ENCODE measurements at places on chromosomes 4 and X. TPM values are rescaled to one million over a fixed set of nuclear protein-coding genes. Genes with fewer than 3 reads are reported as not detected.

The AMER1 gene
- 1.8 TPM for total RNA-seq

The DDIT4L gene
- total RNA-seq, result not detected

The MAGEA8 gene
- not detected for total RNA-seq

The ZFP42 gene
- not detected for total RNA-seq

The F8A3 gene
- 11.5 TPM for total RNA-seq

The HTN1 gene
- total RNA-seq, result not detected

The HTR2C gene
- not detected for total RNA-seq

The UGT2A3 gene
- not detected for total RNA-seq

The ASB9 gene
- total RNA-seq, result 4.2 TPM

The CTAG1A gene
- total RNA-seq, result not detected

The FAM149A gene
- 1.6 TPM for total RNA-seq

GRCh38 chr4:7398788-7399439 lies 35.8 kb downstream of the PSAPL1 start:
- DNase-seq, result no peak

DNA sequence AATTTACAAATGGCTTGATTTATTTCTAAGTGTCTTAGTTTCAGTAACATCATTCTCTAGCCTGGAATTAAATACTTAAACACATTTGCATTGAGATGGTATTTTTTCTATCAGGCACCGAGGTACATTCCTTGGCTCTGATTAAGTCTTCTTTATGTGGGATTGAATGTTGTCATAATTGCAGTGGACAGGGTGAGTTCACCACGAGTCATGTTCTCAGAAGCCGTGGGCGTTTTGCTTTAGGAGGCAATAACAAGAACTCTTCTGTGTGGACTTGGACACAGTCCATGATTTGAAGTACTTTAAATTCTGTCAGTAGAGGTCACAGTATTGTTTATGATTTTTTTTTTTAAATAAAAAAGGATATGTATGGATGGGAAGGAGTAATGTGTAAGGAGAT lies 57.1 kb upstream of the EFHC2 start:
- peak; percentile 85 for DNase-seq

DNA sequence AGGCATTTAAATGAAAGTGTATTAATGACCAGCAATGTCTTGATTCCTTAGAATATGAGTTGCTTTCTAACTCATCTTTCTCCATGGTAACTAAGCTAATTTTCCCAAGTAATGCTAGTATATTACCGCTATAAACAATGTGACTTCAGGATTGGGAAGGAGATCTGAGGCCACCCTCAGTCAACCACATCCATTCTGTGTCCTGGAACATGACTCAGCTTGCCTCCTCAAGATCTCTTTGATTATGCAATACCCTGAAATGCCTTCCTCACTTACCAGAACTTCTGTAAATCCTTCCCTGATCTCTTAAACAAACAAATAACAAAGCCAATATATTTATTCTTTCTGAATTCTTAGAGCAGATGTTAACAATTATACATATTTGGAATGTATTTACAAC lies 1495.5 kb downstream of the PCDH18 start:
- peak; percentile 62 for DNase-seq

DNA sequence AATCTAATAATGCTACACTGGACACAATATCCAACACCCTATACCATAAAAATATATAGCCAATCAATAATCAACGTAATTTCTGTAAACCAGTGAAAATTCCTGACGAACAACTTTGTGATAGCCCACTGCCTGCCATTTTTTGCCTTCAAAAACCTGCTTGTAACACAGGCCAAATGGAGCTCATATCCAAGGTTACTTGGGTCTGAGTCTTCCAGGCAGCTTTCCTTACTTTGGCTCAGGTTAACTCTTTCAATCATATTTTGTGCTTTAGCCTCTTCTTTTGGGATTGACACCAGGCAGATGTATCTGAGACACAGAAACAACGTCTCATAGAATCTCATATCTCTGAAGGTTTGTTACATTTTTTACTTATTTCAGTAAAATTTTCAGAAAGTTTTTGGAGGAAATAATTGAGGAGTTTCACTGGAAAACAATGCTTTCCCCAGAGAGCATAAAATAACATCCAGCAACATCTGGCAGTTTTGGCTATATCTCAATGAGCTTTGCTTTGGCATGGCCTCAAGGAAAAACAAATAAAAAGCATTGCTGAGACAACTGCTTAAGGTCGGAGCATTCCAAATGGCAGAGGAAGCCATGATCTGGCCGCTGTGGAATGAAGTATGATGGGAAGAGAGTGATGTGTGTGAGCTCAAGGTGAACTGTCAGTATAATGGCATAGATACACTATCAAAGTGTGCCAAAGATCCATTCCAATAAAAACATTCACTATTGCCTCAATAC lies 162.9 kb upstream of the SPIN4 start:
- DNase-seq, result peak; percentile 79

DNA sequence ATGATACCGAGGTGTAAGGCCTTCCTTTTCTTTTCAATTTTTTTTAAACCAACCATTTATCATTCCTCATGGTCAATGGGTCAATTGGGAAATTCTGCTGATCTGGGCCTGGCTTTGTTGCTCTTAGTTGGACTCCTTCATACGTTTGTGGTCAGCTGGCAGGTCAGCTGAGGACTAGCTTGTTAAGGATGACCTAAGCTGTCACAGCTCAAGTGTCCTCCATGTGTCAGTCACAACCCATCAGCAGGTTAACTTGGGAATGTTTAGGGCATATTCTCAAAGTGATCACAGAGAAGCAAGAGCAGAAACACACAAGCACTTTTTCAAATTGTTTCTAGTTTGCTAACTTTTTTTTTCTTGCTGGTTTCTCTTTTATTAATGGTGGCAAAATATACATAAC lies 117.4 kb upstream of the MAB21L2 start:
- DNase-seq, result no peak

GRCh38 chr4:186132577-186133242 lies 28.2 kb downstream of the FAM149A start:
- DNase-seq, result no peak

- DNase-seq, result no peak
These were observed 1370.6 kb upstream of the AGA start for GRCh38 chr4:178812866-178813265.

- no peak for DNase-seq
These were observed 6.5 kb upstream of the USP46 start for GRCh38 chr4:52665592-52665991.

- no peak for DNase-seq
These were observed 120.7 kb downstream of the CORIN start for GRCh38 chr4:47717188-47717587.

DNA sequence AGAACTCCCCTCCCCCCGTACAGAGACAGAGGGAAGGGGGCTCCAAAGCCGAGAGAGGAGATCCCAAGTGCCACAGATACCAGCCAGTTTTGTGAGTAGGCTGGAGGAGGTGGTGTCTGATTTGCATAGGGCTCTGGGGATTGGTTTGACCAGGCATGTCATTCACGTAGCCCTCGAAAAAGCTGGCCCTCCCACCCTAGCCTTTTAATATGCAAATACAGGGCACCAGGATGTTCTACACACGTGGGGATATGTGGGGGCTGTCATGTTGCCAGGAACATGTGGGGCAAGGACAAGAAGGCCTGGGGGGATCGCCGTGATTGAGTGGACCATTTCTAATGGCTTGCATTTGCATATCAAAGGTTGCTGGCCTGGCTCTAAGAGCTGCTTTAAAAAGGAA lies 272.9 kb downstream of the PPP1R2C start:
- no peak for DNase-seq

- no peak for DNase-seq
These were observed 626.7 kb upstream of the BOD1L1 start for GRCh38 chr4:14254252-14254651.

DNA sequence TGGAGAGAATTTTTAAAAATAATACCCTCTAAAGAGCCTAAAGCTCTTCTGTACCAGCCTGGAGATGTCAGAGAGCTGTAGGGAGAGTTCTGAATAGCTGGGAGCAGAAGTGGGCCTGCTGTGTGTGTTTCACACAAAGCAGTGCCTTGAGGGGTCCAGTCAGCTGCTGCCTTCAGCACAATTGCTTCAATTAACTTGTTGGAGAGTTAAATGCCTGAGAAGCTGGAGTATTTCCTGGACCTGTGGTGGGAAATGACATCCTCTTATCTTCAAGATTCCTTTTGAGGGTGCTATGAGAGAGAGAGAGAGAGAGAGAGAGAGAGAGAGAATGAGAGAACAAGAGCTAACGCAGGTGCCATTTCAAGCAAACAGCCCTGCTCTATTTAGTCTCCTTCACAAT lies 96.2 kb upstream of the IL1RAPL2 start:
- no peak for DNase-seq

DNA sequence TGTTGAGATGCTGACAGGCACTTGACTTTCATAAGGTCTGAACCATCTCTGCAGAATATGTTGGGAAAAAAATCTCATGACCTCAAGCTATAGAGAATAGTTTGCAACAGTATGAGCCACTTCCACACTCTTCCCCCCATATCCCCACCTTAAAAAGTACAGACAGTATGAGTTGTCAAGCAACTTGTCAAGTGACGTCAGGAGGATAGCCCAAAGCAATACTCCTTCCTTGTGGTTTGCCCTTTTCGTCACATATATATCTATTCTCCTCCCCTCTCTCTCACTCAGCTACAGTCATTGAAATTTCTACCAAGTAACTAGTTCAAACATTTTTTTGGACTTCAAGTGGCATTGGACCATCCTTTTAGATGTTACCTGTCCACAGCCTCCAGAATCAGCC lies 67.7 kb downstream of the MCF2 start:
- DNase-seq, result no peak

- DNase-seq, result no peak
These were observed 586 bp downstream of the BCAP31 start for GRCh38 chrX:153723351-153724251.

DNA sequence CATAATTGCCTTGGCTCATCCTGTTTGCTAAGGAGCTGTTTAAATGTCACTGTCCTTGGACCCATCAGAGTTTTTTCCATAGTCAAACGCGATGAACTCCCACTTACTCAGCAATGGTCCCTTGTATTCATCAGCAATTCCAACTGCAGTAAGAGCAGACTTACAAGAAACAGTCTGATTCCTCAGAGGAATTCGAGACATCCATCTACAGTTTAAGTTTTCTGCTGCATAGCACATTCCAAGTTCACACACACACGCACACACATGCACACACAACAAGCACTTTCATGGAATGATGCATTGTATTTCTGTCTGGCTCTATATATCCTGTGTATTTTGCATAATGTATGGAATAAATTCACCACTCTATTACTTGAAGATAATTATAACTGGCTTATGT lies 32.7 kb upstream of the TMEM150C start:
- no peak for DNase-seq

- no peak for DNase-seq
These were observed 38.5 kb downstream of the TRMT44 start for GRCh38 chr4:8478801-8479744.

GRCh38 chrX:44071847-44072551 lies 98.8 kb upstream of the NDP start:
- peak; percentile 72 for DNase-seq

DNA sequence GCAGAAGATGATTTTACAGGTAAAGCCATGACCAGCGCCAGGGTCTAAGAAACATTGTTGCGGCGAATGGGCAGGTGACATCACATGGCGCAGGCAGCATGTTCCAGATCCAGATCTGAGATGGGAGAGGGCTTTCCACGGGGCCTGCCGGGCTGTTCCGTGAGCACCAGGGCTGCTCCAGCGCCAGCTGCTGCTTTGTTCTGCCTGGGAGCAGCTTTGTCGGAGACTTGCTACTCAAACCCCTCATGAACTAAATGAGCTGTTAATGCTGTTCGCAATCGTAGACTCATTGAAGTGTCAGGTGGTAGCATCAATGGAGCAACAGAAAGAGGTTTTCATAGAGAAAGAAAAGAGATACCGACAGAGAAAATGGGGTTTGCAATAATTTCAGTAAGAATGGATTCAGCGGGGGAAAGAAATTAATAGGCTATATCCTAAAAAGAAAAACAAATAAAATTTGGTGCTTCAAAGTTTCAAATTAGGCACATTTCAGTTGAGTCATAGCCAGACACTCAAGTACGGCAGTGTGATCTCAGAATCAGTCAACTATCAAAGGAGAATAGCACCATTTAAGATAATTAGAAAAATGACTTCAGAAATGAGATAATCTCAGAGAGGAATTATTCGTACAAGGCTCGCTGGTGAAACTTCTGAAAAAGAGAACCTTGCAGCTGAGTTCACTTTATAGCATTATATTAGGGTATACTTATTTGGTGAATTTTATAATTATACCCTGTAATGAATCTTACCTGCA lies 23.9 kb downstream of the SORBS2 start:
- no peak for DNase-seq

DNA sequence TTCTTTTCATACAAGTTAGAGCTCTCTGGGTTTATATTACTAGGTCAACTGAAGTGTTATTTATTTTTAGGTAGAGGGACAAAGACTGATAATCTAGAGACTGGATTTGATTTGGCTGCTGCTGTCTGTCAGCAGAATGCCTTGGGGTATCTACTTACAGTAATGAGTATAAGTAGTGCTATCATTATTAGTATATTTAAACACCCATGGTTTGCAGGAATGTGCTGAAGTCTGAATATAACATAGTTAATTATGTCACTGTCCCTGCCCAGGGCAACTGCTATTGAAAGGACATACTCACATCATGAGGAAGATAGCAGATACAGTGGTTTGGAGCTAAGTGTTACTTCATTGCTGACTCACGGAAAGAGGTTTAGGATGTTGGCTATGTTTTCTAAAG lies 76.2 kb downstream of the PRRG1 start:
- DNase-seq, result peak; percentile 37

DNA sequence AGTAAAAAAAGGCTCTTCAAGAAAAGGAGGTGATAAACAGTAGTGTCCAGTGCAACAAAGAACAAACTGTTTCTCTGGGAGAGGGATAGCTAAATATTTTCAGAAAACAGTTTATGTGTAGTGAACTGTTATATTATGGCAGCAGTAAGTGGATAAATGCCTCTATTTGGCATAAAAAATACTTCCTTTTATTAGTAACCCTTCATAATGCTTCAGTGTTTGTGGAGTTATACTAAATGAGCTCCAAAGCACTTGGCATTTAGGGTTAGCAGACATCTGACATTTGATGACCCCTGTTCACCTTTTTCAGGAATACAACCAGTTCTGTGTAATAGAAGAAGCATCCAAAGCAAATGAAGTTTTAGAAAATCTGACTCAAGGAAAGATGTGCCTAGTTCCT lies 31.9 kb downstream of the TRAPPC11 start:
- DNase-seq, result no peak

GRCh38 chrX:130738638-130739195 lies 164.3 kb downstream of the ENOX2 start:
- DNase-seq, result no peak

GRCh38 chr4:109990261-109991257 lies 77.9 kb downstream of the EGF start:
- no peak for DNase-seq

DNA sequence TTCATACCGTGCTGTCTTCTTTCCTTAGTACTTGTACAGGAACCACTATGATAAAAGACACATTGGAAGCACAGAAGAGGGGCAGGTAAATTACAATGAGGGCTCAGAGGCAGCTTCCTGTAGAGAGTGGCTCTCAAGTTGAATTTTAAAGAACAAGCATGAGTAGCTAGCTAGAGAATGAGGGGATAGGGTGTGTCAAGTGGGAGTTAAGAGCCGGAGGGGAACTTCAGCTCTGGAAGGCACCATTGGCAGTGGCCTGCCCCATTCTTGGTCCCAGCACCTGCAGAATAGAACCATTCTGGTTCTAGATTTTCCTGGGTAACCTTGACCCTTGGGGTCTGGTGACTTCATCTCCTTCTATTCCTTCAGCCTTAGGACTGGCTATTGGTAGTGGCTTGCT lies 34.0 kb upstream of the JADE1 start:
- no peak for DNase-seq

Data from LHCN-M2 (cell line).